ENCODE measurements at places on chromosomes 5 and 9.
A peak's percentile ranks its signal among the peaks of the same experiment; 100 is the strongest.

DNA sequence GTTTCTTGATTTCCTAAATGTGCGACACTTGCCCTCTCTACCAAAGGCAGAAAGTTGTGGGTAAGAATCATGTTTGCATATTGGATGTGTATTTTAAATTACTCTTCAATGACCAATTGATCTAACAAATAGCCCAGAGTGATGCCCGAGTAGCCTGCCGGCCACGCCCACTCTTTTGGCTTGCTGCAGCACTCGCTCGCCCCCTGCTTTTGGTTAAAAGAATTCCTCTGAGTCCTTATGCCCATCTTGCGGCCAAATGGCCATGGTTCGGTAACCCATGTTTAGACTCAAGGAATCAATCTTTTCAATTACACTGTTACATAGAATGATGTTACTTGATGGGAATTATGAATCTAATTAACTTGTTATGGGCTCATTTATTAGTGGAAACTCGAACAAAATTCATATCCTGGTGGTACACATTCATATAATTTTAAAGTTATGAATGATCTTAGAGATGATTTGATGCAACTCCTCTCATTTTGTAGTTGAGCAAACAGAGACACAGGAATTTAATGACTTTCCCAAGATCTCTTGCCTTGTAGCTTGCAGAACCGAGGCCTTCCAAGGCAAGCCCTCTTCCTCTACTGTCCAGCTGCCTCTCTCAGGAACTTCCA is 36.5 kb downstream of the PPIC start:
- peak; percentile 58 for DNase-seq

- DNase-seq: no peak
These were observed 18.3 kb upstream of the ERAP1 start for GRCh38 chr5:96826071-96826470.

DNA sequence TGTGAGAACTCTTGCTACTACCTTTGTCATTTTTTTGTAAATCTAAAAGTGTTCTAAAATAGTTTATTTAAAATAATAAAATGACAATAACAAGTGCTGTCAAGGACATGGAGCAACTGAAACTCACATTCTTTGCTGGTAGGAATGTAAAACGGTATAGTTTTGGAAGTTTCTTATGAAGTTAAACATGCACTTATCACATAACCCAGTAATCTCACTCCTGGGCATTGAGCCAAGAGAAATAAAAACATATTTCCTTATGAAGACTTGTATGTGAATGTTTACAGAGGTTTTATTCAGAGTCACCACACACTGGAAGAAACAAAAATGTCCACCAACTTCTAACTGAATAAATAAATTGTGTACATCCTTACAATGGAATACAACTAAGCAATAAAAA is 46.0 kb upstream of the COL15A1 start:
- DNase-seq: no peak

- no peak for DNase-seq
These were observed 183.8 kb upstream of the S1PR3 start for GRCh38 chr9:88807426-88807825.

DNA sequence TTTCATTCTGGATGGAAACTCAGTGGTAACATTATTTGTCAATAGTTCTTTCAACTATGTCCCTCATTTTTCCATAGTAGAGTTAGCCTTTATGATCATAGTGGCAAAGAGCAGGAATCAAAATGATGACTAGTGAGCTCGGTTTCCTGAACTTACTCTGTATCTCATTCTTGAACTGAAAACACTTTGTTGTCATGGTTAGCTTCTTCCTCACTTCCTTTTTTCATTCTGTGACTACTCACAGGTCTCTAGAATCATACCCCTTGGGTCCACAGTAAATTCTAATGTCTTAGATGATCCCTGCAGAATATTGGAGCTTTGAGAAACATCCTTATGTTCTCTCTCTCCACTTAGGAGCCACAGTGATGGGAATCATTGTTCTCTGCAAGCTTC is 29.4 kb upstream of the RECK start:
- peak; percentile 63 for DNase-seq

- no peak for DNase-seq
These were observed 4.5 kb upstream of the PALM2AKAP2 start for GRCh38 chr9:109775516-109775915.

GRCh38 chr5:91293131-91293530 is 90.0 kb downstream of the ARRDC3 start:
- DNase-seq: peak; percentile 13

DNA sequence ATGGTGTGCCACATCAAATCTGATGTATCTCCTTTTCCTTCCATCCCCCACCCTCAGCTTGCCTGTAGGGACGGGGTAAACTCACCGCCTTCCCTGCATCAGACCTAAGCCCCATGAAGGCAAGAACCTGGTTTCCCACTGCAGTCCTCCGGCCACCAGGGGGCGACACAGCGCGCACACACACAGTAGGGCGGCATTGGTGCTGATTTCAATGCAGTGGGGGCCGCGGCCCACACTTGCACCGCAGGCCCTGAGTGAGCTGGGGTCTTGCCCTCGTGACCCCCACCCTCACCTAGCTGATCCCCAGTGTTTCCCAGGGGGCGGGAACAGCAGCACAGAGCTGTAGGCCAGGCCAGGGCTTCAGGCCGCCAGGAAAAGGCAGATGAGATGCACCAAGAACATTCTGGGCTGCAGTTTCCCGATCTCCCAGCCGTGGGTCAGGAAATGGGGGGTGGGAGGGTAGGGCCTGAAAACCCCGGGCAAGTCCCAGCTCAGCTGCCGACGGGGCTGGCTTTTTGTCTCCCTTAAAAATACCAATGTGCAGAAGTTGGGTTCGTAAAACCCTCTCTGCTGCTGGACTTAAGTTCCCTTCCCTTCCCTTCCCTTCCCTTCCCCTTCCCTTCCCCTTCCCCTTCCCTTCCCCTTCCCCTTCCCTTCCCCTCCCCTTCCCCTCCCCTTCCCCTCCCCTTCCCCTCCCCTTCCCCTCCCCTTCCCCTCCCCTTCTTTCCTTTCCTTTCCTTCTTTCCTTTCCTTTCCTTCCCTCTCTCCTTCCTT is 19.5 kb downstream of the FAM163B start:
- no peak for DNase-seq

- DNase-seq: no peak
These were observed 83.6 kb downstream of the ENC1 start for GRCh38 chr5:74556631-74557595.

DNA sequence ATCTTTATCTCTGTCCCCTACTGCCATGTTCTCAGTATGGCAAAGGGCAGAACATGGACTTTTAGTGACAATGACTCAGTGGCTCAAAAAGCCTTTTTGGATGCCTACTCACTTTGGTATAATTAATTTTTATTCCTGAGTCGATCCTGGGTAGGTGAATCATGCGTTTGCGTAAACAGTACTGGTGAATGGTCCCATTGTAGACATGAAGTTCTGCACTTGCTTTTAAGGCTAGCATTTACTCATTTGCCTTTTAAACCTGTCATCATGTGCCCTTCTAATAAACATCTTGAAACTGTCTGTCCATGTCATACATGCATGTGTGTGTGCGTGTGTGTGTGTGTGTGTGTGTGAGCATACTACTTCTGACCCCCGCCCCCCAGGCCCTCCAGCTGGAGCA is 223.0 kb downstream of the AUH start:
- DNase-seq: no peak

- DNase-seq: no peak
These were observed 24.8 kb downstream of the FYB1 start for GRCh38 chr5:39194466-39195136.

DNA sequence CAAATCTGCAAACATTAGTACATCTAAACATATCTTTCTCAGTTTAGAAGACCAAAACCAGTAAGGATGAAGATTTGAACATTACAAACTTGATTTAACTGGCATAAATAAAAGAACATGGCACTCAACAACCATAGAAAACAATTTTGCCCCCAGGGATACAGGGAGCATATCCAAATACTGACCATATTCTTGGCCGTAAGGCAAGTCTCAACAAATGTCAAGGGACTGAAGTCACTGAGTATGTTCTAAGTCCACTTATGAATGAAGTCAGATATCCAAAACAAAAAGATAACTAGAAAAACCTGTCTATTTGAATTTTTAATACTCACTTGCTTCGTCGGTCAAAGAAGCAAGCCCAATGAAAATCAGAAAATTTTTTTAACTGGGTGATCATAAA is 14.1 kb downstream of the FEM1C start:
- DNase-seq: no peak

GRCh38 chr5:24788829-24789514 is 144.2 kb upstream of the CDH10 start:
- DNase-seq: no peak

DNA sequence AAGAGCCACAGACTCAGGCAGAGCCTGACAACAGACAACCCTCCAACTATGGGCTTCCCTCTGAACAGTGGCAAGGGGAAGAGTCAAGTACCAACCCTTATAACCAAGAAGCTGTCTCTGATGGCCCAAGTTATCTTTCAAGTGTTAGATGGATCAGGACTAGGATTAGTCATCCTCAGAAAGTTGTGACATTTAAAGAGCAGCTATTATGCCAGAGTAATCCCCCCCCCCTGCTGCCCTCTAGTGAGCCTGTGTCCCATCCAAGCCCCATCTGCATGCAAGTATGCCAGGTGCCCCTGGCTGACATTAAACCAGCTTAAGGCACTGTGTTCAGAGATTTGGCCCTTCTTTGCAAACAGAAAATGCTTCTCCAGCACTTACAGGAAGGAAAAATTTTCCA is 16.8 kb upstream of the SPATA31D1 start:
- no peak for DNase-seq

GRCh38 chr5:128262911-128263310 is 179.3 kb downstream of the SLC12A2 start:
- no peak for DNase-seq

DNA sequence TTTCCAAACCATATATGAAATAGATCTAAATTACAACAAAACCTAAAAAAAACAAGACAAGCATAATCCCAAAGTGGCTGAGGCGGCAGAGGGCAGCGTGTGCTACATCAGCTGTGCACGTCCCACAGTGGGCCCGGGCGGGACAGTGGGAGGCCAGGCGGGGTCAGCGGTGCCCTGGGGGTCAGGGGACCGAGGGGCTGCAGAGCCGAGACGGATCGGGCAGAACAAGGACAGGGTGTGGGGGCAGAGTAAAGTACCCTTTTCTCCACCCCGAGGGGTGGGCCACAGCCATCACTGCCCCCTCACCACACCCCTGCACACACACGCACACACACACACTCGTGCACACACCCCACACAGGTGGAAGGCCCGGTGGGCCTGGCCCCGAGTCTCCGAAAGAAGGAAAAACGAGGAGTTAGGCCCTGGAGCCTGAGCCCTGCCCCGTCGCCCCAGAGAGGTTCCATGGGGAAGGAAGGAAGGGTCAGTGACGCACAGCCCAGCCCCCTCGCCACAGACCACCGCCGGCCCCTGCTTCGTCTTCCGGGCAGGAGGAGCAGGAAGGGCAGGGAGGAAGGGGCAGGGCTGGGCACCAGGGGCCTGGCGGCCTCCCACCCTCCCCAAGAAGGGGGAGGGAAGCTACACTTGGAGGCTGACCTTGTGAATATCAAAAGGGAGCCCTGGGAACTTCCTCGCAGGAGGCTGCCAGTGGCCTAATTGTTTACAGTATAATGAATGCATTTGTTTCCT is 49.6 kb upstream of the UBAC1 start:
- DNase-seq: no peak

- no peak for DNase-seq
These were observed 45.1 kb downstream of the PCSK5 start for GRCh38 chr9:75935591-75935990.

DNA sequence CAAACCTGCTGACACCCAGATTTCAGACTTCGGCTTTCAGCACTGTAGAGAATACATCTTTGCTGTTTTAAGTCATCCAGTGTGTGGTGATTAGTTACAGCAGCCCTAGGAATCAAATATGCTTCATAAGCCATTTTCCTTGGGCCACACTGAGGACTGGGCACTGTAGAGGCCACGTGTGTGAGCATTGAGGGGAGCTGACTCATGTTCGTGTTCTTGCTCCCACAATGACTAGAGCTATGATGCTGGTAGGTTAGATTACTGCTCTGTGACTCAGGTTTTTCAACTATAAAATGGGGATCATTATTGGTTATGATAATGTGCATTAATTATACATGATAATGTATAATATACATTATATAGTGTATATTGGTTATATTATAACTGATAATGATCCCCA is 96.5 kb upstream of the PALM2AKAP2 start:
- no peak for DNase-seq

DNA sequence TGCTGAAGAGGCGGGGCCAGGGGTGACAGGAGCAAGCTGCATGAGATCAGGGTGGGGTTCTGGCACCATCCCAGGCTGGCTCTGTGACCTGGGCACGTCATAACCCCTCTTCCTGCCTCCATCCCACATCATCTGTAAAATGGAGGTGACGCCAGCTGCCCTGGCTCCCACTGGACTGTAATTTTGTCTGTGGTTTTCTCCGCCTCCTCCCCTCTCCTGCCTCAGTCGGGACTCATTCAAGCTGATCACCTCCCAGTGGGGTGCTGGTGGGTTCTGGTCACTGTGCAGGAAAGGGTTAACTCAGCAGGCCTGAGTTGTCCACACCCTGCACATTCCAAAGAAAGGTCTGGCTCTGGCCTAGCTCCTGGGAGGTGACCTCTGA is 128.2 kb downstream of the RXRA start:
- DNase-seq: no peak

DNA sequence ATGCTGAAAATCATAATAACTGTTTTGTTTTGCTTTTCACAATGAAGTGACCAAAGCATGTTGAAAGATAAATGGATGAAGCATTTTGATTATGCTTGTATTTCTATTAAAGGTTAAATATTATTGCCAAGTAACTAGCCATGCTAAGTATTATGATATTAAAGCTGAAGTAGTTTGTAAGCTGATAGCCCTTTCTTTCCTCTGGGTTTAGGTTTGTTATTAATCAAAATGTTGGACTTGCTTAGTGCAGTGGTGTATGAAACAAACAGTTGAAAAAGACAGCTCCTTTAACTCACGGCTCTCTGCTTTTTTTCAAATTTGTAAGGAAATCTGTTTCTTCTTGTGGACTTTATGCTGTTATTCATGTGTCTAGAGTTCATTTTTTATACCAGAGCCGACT is 246.0 kb downstream of the CWC27 start:
- DNase-seq: no peak

- DNase-seq: no peak
These were observed 139.5 kb upstream of the RAPGEF1 start for GRCh38 chr9:131879181-131879910.

DNA sequence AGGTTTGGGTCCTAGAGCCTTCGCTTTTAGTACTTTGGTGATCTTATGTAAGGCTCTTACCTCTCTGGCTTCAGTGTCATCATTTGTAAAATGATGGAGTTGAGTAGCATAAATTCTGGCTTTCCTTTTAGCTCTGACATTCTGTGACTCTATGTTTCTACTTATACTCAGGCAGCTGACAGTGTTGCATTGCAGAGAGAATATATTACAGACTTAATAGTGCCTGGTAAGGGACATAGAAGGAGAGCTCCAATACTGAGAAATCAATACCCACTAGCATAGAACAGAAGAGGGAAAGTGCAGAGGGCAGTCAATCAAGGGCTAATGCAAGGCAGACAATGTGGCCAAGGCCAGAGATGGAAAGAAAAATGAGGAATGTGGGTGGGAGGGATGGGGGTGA is 371.4 kb upstream of the TLE4 start:
- no peak for DNase-seq

DNA sequence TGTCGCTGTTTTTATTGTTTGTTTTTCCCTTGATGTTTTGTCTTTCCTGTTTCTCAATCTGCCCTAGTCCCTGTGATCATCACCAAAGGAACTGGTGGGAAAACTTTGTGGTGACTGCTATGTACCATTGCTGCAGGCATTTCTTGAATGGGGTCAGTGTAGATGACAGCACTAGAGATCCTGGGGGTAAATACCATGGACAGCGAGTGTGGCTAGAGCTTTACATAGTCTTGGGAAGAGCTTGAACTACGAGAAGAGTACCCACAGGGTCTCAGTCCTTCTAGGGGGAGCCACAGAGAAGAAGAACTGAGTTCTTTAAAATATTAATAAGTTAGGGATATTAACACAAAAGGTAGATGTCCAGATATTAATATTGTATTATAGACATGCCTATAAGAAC is 138.8 kb downstream of the PAM start:
- no peak for DNase-seq

Measured in GM13977 (cell line).